ENCODE measurements at places on chromosomes 13 and 19.

GRCh38 chr19:13856497-13856896 lies 20.4 kb upstream of the NANOS3 start:
- DNase-seq: no peak

GRCh38 chr13:49410006-49410405 lies 33.9 kb downstream of the CAB39L start:
- DNase-seq: no peak

DNA sequence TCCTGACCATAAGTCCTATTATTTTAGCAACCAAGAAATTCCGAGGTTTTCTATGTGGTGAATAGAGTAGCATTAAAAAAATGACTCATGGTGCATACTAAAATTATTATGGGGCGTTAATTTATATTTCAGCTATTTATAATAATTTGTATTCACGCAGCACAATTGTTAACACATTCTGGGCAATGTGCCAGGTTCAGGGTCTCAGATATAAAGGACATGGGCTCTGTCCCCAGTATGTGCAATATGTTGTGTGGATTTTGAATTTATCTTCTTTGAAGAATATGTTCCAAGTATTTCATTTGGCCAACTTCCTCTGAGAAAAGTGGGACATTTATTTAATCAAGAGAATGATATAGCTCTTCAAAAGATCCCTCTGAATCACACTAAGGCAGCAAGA lies 1434.7 kb upstream of the PRR20A start:
- no peak for DNase-seq

DNA sequence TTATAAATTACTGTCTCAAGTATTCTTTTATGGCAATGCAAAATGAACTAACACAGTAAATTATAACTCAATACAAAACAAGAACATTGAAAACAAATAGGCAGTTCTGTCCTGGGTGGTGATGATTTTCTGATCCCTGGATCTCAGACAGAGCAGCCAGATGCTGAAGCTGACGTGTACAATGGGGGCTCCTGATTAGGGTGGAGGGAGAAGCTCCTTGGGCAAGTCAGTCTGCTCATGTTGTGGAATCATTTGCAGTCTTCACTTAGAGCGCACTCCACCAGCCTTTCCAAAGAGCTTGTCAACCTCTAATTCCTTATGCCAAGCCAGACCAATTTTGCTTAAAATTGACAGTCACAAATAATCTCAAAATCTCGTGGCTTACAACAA lies 21.6 kb downstream of the FXYD5 start:
- DNase-seq: no peak

DNA sequence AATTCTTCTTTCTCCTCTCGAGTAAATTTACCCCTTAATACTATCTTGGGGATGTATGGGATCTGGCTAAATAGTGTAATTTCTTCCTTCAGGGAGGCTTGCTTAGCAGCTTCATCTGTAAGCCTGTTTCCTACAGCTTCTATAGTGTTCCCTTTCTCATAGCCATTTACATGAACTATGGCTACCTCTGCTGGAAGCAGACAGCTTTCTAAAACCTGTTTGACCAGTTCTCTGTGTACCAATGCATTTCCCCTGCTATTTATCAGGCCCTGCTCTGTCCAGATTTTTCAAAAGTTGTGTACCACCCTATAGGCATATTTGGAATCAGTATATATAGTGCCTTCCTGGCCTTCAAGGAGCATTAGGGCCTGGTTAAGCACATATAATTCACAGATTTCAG lies 113.6 kb upstream of the PCDH9 start:
- no peak for DNase-seq

GRCh38 chr13:108322206-108322824 lies 52.8 kb downstream of the TNFSF13B start:
- peak; percentile 10 for DNase-seq

GRCh38 chr19:33700408-33701013 lies 78.8 kb downstream of the CHST8 start:
- DNase-seq: no peak

- no peak for DNase-seq
These were observed 109.2 kb upstream of the MCF2L start for GRCh38 chr13:112859817-112860190.

DNA sequence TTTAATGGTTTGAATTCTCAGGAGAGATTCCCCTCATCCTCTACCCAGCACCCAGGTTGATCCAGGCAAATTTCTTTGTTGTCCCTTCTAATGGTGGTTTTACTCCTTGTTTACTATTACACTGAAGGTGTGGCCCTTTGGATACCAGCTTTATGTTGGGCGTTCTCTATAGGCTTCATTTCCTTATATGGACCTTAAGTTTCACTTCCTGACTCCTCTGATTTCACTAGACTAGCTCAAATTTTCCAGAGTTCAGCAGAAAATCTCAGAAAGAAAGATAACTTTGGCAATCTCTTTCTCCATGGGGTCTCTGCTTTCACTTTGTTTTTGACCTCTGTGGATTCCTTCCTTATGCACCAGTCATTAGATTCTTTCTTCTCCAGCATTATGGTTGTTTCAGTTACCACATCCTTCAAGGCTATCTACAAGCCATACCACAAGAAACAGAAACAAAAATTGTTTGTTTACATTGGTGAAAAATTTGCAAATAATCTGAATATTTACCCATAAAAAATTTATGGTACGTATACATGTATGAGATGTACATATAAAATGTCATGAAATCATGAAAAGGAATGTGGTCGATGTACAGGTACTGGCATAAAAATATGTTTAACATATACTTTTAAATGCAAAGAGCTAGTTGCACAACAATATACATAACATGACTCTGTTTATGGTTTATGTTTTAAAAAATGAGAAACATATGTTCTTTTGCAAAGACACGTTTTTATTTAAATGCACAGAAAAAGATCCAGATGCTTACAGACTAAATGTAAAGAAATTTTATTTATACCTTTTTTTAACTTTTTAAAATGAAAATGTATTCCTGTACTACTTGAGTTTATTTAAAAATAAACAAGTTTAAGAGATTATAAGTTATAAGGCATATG lies 212.6 kb downstream of the LACC1 start:
- DNase-seq: no peak

GRCh38 chr13:70723732-70724131 lies 615.5 kb upstream of the KLHL1 start:
- no peak for DNase-seq

GRCh38 chr13:74930402-74931165 lies 551.4 kb downstream of the TBC1D4 start:
- DNase-seq: peak; percentile 45

- DNase-seq: no peak
These were observed 2.8 kb downstream of the ADGRL1 start for GRCh38 chr19:14203177-14203576.

GRCh38 chr13:84641491-84641890 lies 759.2 kb upstream of the SLITRK1 start:
- DNase-seq: no peak

GRCh38 chr13:107138486-107138885 lies 570.5 kb upstream of the ARGLU1 start:
- DNase-seq: no peak

DNA sequence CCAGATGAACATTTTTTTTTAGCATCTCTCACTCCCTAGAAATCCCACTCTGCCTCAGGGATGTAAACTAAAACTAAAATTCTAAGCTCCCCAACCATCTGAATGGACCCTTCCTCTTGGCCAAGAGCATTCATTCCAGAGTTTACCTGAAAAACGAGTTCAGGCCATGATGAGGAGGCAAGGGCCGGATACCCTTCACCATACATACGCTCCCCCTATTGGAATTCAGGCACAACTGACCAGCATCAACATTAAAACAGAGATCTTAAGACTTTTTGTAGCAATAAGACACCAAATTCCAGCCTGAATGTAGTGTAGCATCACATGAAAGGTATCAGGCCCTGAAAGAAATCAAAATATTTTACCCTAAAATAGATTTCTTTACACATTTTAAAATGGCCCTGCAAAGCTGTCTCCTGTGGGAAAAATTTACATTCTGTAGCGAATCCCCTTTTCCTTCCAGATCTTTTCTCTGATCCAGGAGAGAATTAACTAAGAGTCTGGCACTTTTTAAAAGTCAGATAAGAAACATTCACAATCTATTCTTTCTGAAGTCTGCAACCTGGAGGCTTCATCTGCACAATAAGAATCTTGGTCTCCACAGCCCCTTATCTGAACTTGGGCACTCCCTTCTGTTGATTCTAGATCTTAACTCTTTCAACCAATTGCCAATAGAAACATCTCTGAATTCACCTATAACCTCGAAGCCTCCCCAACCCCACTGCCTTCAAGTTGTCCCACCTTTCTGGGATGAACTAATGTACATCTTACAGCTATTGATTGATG lies 888.5 kb downstream of the UQCRFS1 start:
- no peak for DNase-seq

DNA sequence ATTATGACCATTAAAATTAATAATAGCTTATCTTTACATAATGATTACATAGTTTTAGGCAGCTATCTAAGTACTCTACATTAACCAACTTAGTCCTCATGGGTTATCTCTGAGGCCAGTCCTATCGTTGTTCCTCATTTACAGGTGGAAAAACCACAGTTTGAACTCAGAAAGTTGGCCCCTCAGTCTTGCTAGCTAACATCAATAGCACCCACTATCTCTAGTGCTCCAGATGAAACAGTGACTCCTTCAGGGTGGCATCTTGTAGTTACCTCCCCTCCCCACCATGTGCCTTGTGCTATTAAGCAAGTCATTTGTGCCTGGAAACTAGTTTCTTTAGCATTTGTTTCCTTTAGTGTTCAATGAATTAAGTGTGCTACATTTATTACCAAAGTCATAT lies 1086.7 kb downstream of the EFNB2 start:
- no peak for DNase-seq

- DNase-seq: no peak
These were observed 27.3 kb downstream of the PTPRS start for GRCh38 chr19:5313307-5313706.

GRCh38 chr19:39542206-39542605 lies 2.2 kb upstream of the EID2 start:
- no peak for DNase-seq

DNA sequence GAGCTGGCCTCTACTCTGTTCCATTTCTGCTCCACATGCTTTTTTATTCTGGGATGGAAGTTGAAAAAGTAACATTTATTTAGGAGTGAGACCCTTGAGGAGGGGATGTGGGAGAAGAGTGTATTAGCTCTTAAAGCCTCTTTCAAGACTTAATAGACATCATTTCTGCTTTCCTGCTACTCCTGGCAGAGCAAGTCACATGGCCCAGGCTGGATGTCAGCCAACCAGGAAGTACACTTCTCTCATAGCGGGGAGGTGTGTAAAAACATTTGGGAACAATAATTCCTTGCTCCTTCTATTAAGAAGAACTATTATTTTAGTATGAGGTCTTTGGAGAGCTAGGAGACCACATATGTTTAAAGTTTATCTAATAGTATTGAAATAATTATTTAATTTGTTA lies 40.6 kb upstream of the FAM216B start:
- DNase-seq: no peak

DNA sequence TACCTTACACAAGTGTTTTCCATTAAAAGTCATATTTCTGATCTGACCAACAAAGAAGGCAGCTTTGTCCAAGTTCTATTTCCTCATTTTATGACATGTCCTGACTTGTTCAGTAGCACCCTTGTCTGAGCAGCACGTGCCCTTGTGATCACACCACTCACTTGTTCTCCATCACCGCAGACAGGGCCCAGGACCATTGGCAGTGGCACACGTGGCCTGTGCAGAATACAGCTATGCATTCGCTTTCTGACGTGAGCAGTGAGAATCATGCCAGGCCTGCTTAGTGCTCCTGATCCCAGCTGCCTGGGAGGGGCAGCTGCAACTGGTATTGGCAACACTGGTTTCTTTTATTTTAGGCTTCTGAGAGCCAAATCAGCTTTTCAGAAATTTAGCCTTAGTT lies 134.2 kb downstream of the FRY start:
- DNase-seq: no peak

GRCh38 chr13:40994581-40995230 lies 24.4 kb downstream of the ELF1 start:
- no peak for DNase-seq

DNA sequence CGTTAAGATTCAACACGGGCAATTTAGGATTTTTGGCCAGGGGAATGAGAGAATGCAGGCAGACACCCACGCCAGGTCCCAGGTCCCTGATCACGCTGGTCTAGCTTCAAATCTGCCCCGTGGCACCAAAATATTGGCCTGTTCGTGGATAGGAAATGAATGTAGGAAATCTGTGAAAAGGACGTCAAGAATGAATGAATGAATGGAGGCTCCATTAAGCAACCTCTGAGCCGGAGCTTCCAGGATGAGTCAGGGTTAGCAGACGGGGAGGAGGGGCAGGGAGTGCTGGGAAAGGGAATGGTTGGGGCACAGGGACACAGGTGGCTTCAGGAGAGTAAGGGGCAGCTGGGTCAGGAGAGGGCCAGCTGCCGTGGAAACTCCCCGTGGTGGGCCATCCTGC lies 4.2 kb downstream of the SULT2B1 start:
- DNase-seq: no peak

GRCh38 chr13:110554227-110554836 lies 7.2 kb downstream of the RAB20 start:
- no peak for DNase-seq

- DNase-seq: peak; percentile 38
These were observed 7.9 kb downstream of the UNC13A start for GRCh38 chr19:17680230-17680722.

DNA sequence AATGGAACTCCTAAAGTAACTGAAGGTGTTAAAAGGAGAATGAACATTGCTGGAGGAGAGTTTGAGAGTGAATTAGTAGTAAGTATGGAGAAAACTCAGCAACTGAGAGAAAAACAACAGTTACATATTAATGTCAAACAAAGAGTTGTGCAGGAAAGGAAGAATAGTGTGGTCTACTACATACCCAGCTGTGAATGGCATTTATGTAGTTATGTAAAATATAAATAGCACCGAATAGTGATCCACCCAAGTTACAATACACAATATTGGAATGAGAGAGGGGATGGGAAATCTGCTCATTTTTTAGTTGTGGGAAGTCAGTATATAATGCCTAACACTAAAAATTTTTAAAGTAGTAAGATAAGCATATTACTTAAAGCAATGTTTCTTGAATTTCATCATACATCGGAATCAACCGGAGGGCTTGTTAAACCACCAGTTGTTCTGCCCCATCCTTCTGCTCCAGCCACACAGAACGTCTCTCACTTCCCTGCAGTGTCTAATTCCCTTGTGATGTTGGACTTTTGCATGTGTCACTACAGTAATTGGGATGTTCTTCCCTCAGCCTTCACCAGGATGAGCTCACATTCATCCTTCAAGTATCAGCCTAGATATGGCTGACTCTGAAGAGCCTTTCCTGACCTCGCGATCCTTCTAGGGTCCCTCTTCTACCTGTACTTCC lies 11.5 kb downstream of the CCDC70 start:
- no peak for DNase-seq

Measured in GM04504 (cell line).